CD4-positive, alpha-beta T cell treated with Interleukin-6 at 100 ng/mL for 8 hours (primary cell): ENCODE measurements at places on chromosomes 6 and 20.

GRCh38 chr20:1357921-1358671 lies 29.2 kb upstream of the SDCBP2 start:
- DNase-seq, result no peak

- no peak for DNase-seq
Observed at GRCh38 chr20:48105526-48105925, 320.2 kb upstream of the SULF2 start.

GRCh38 chr20:19770375-19770774 lies 12.3 kb downstream of the RIN2 start:
- no peak for DNase-seq

- DNase-seq, result no peak
Observed at GRCh38 chr6:20159781-20160540, 52.3 kb downstream of the MBOAT1 start.

DNA sequence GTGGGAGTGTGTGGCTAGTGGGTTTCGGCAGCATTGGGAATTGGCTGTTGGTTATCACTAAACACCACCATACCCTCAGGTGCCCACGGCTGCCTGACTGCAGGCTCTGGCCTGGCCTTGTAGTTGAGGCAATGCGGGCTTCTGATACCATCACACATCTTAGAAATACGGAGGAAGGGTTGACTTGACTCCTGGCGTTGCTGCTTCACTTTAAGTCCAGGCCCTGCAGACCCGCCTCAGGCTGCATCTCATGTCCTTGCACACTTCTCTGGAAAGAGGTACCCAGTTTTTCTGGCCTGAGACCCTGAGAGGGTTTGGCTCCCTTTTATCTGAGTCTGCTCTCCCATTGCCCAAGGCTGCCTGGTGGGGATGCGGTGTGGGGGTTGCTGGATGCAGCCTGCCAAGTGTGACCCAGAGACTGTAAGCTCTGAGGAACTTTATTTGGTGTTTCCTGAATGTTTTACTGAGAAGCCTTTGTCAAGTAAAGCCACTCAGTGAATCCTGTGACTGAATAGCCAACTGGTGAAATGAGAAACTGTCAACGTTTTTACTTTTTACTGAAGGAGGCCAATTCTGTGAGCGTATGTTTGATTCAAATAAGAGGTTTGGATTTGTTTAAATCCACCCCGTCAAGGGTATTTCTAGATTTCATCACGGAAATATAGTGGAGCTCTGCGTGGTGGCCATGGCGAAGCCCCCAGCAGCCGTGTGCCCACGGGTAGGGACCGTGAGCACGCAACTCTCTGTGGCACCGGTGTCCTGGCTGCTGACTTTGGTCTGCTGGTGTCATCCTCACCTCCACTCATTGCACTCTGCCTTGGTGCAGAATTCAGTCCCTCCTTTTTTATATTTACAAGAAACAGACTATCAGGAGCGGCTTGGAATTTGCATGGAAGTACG lies 160.1 kb downstream of the DTNBP1 start:
- DNase-seq, result no peak

DNA sequence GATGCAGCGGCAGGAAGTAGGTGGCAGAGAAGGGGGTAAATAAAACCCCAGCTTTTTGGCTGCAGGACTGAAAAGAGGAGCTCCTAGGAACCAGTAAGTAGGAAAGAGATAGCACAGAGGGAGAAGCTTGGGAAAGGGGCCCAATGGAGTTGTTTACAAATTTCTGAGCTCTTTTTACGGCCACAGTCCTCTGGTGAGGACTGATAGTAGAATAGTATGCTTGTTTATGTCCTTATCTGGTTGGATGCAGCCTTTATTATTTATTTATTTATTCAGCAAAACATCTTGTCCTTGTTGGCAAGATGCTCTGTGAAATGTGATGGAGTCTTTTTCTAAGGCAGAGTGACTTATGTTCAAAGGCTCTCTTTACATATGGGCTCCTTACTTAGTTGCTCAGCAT lies 119.7 kb upstream of the AHI1 start:
- no peak for DNase-seq

DNA sequence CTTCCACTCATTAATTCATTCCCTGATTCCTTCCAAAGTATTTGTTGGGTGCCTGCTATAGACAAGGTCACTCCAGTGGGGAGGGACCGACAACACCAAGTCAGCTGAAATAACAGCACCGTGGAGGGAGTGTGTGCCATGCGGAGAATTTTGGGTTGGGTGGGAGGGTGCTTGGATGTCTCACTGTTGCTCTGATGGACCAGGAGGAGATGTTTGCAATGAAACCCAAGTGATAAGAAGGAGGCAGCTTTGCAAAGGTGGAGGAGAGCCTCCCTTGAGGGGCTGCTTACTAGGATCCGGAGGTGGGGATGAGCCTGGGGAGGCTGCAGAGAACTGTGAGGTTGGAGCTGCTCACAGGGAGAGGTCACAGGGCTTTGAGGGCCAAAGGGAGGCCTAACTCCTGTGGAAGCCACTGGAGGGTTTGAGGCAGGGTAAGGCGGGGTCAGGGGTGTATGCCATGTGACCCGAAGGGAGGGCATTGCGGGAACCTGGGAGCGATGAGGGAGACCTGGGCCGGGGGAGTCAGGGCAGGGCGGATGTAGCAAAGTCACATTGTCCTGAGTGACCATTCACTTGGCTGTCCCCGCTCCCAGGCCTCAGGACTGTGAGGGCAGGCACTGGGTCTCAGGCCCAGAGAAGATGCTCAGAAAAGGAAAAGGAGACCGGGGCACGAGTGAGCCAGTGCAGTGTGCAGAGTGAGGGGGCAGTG lies 124.5 kb downstream of the PHACTR3 start:
- DNase-seq, result no peak

DNA sequence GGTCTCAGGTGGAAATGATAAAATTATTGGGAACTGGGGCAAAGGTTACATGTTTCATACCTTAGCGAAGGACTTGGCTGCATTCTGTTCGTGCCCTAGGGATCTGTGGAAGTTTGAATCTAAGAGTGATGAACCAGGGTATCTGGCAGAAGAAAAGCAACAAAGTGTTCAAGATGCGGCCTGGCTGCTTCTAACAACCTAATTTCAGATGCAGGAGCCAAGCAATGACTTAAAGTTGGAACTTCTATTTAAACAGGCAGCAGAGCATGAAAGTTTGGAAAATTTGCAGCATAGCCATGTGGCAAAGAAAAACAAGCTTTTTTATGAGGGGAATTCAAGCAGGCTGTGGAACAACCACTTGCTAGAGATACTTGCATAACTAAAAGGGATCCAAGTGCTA lies 73.5 kb downstream of the CD24 start:
- no peak for DNase-seq
